Naive B cell (primary cell): ENCODE measurements at places on chromosomes 16 and 17. TPM values are rescaled to one million over a fixed set of nuclear protein-coding genes. Genes with fewer than 3 reads are reported as not detected.

The CASKIN1 gene
- polyA plus RNA-seq: not detected

The CACNA1G gene
- polyA plus RNA-seq: not detected

The TMEM100 gene
- not detected for polyA plus RNA-seq

The HOXB4 gene
- polyA plus RNA-seq: not detected

The TMEM220 gene
- 19.8 TPM for polyA plus RNA-seq

The SEPTIN1 gene
- polyA plus RNA-seq: 145 TPM

The SGCA gene
- polyA plus RNA-seq: 4.5 TPM

The SSTR5 gene
- polyA plus RNA-seq: not detected

The KRT40 gene
- not detected for polyA plus RNA-seq

The IRF8 gene
- polyA plus RNA-seq: 873 TPM

The MT1F gene
- polyA plus RNA-seq: 10.3 TPM

The PEMT gene
- 16.3 TPM for polyA plus RNA-seq

The KCNJ12 gene
- not detected for polyA plus RNA-seq

The HSPB9 gene
- 0.17 TPM for polyA plus RNA-seq

The TGFB1I1 gene
- polyA plus RNA-seq: not detected

The SLC6A4 gene
- not detected for polyA plus RNA-seq

The TERB1 gene
- polyA plus RNA-seq: not detected

The ZMYND15 gene
- polyA plus RNA-seq: not detected

The SLC5A11 gene
- polyA plus RNA-seq: not detected

The PDIA2 gene
- polyA plus RNA-seq: not detected

The RDM1 gene
- polyA plus RNA-seq: not detected

The SLFN5 gene
- polyA plus RNA-seq: 14.0 TPM

The DHX8 gene
- 39.2 TPM for polyA plus RNA-seq

The MYH11 gene
- 3.2 TPM for polyA plus RNA-seq

The EVPL gene
- polyA plus RNA-seq: not detected

The STRADA gene
- 33.2 TPM for polyA plus RNA-seq

The ADAP2 gene
- polyA plus RNA-seq: 5.0 TPM

The TP53TG3F gene
- polyA plus RNA-seq: not detected

The TAC4 gene
- polyA plus RNA-seq: not detected

The RHBDF1 gene
- polyA plus RNA-seq: not detected

The RASD1 gene
- polyA plus RNA-seq: not detected

The SRL gene
- not detected for polyA plus RNA-seq

The FOXN1 gene
- not detected for polyA plus RNA-seq

The FOXJ1 gene
- polyA plus RNA-seq: not detected

The MLLT6 gene
- polyA plus RNA-seq: 4.9 TPM

The KIF2B gene
- polyA plus RNA-seq: not detected

The ITGAX gene
- 1.0 TPM for polyA plus RNA-seq
